ENCODE measurements at places on chromosomes 7 and 10. TPM values are rescaled to one million over a fixed set of nuclear protein-coding genes. Genes with fewer than 3 reads are reported as not detected.

Gene SLIT1
- 0.30 TPM for total RNA-seq

Gene ZNF716
- not detected for total RNA-seq

- DNase-seq: no peak
These were observed 203.0 kb downstream of the FANK1 start for GRCh38 chr10:126099366-126099765.

DNA sequence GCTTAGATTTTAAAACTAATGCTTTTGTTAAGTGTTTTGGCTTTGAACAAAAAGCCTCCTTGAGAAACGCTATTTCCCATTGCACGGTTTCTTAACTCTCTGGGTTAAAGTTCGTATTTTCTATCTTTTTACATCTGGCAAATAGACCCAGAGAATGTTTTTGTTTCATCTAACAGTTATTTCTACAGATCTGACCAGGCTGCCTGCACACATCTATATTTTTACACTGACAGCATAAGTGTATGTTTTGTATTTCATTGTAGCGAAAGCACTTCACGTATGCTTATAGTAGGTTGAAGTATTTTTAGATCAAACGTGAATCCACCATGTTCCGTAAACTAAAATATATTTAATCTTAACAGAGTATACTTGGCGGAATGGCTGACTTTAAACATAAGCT lies 477.3 kb downstream of the SDK1 start:
- no peak for DNase-seq

- DNase-seq: no peak
These were observed 58.7 kb downstream of the PLPP4 start for GRCh38 chr10:120515741-120516140.

DNA sequence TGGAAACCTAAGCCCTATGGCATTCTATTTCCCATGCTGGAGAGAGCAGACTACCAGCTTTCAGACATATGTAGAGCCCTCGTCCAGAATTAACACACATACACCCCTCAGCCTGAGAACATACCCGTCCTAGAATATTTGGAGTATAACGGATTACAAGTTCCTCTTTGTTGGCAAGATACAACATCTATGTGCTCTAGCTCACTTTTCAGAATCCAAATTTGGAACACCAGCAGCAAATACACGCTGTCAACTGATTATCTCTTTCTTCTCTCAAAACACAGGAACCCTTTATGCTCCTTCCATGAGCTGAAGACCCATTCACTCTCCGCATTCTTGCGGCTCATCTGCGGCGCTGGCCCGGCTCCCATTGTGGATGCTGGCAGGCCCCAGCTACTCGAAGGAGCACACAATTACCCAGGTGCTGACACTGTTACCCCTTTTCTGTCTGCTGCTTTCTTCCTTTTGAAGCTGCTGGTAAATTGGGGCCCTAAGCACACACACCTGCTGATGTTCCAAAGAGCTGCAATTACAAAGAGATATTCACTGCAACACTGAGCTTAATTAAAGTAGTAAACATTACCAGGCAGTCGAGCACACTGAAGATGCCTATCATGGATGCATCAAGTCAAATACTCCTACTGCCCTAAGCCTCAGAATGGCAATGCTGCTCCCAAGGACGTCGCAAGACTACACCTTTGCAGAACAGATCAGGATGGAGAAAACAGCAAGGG lies 70.0 kb downstream of the VOPP1 start:
- DNase-seq: no peak

DNA sequence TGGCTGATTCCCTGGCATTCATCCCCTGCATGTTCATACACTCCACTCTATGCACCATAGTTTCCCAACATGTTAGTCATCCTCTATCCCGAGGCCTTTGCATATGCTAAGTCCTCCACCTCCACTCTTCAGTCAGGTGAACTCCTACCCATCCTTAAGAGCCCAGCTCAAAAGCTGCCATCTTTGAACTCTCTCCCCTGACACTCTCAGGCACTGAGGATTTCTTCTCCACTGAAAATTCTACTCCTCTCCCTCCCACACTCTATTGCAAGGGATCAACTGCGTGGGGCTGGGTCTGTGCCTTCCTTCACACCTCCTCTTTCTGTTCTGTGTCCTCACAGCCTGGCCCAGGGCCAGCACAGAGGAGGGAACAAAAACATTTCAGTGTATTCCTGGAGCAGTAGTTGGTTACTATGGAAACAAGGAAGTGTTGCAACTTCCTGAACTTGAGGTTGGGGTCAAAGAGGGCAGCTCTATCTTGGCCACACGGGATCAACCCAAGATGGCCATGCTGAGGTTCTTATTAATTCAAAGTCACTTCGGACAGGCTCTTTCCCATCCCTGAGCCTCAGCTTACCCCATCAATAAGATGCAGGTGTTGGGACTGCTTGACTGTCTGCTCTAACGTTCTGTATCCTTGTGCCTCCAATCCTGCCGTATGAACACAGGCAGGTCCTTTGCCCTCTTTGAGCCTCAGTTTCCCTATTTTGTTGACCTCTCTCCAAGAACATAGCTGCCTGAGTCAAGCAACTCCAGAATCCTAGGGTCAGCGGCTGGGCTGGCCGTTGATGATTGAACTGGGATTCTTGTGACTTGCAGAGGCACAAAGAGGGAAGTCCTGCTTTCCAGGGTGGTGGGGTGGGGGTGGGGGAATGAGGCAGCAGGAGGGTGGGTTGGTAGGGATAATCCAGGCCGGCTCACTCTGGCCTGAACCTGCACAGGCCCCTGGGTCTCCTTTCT lies 15.5 kb downstream of the ZMIZ1 start:
- no peak for DNase-seq

GRCh38 chr10:6741541-6741941 lies 161.5 kb upstream of the PRKCQ start:
- DNase-seq: no peak

DNA sequence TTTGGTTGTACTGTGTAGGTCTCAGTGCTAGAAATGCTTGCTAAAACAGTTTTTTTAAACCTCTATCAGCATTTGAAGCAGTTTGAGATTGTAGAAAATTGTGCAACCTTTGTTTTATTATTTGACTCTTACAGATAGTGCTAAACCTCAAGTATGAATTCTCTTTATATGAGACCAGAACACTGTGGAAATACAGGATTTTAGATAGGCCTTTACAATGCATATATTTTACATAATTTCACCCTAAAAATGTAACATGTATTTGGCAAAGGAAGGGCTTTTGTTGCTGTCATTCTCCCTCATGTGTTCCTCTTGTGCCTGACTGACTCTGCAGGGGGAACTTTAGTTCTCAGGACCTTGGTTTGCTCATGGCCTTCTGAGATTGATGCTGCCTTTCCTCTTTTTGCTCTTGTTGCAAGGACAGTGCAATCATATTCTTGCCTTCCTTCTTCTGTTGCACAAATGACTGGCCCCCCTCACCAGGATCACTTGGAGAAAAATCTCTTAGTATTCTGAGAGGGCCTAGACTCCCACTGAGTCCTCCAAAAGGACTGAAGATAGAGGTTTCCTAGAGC lies 188.7 kb downstream of the PPP1R9A start:
- DNase-seq: no peak
